A549 treated with GW870086 at 1 μM for 4 hours (cell line): ENCODE measurements at places on chromosomes 3 and 15. TPM values are rescaled to one million over a fixed set of nuclear protein-coding genes. Genes with fewer than 3 reads are reported as not detected.

The CYP19A1 gene
- 0.17 to 0.45 TPM (median 0.33 TPM) in 4 of 5 replicates, not detected in the other for total RNA-seq

The CEP70 gene
- 4.5 to 7.8 TPM (median 7.3 TPM) in 5 replicates for total RNA-seq

The SFMBT1 gene
- total RNA-seq: 6.6 to 8.7 TPM (median 8.4 TPM) in 5 replicates

The EFHB gene
- total RNA-seq: 0.94 to 1.5 TPM (median 1.3 TPM) in 5 replicates

The GPR27 gene
- 2.5 to 3.5 TPM (median 2.9 TPM) in 5 replicates for total RNA-seq

The LMAN1L gene
- not detected in 5 replicates for total RNA-seq

The GP9 gene
- total RNA-seq: not detected in 5 replicates

The GP5 gene
- total RNA-seq: 0.03 TPM in 1 of 5 replicates, not detected in the others

The VWA5B2 gene
- 0.33 to 0.62 TPM (median 0.52 TPM) in 5 replicates for total RNA-seq

The PAQR5 gene
- 88.0 to 124 TPM (median 110 TPM) in 5 replicates for total RNA-seq

The AHSG gene
- 0.16 TPM in 1 of 5 replicates, not detected in the others for total RNA-seq

The PLA2G4E gene
- not detected in 5 replicates for total RNA-seq

The STARD9 gene
- total RNA-seq: 1.6 to 2.0 TPM (median 1.7 TPM) in 5 replicates

The SLC35A5 gene
- 11.7 to 18.1 TPM (median 16.0 TPM) in 5 replicates for total RNA-seq

The P2RY14 gene
- total RNA-seq: not detected in 5 replicates

The ZNF197 gene
- total RNA-seq: 1.1 to 2.3 TPM (median 1.8 TPM) in 5 replicates

The FYCO1 gene
- total RNA-seq: 4.0 to 5.4 TPM (median 4.9 TPM) in 5 replicates

The SPTSSB gene
- 0.10 TPM in 1 of 5 replicates, not detected in the others for total RNA-seq

The MAN2A2 gene
- 21.5 to 31.1 TPM (median 29.2 TPM) in 5 replicates for total RNA-seq

The ROBO2 gene
- not detected in 5 replicates for total RNA-seq

The CD86 gene
- total RNA-seq: 0.10 TPM in 1 of 5 replicates, not detected in the others

The C3orf33 gene
- total RNA-seq: 6.6 to 7.6 TPM (median 6.9 TPM) in 5 replicates

The C3orf70 gene
- 0.02 TPM in 1 of 5 replicates, not detected in the others for total RNA-seq

The NR1I2 gene
- total RNA-seq: not detected in 5 replicates

The COL6A5 gene
- not detected in 5 replicates for total RNA-seq

The SPESP1 gene
- total RNA-seq: not detected in 5 replicates
